Renal pelvis (tissue), 12 donors: ENCODE measurements at places on chromosomes 1 and 21. TPM values are rescaled to one million over a fixed set of nuclear protein-coding genes. Genes with fewer than 3 reads are reported as not detected.

DNA sequence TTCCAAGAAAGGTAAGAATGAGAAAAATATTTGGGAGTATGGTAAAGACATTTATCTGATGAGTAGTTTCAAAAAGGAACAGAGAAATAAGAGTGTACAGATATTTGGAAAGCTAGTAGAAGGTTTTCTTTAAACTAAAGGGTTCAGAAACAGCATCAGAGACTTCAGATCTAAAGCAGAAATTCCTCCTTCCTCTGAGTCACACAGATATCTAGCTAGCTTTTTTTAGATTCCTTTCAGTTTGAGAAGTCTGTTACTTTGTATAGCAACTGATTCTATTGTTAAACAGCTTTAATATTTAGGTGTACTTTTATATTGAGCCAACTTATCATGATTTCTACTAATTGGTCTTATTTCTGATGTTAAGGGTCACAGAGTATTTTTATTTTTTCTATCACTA lies 4.7 kb downstream of the AMY2B start:
- no peak for DNase-seq

- no peak for DNase-seq
These were observed 37.1 kb downstream of the CCN1 start for GRCh38 chr1:85617633-85618100.

DNA sequence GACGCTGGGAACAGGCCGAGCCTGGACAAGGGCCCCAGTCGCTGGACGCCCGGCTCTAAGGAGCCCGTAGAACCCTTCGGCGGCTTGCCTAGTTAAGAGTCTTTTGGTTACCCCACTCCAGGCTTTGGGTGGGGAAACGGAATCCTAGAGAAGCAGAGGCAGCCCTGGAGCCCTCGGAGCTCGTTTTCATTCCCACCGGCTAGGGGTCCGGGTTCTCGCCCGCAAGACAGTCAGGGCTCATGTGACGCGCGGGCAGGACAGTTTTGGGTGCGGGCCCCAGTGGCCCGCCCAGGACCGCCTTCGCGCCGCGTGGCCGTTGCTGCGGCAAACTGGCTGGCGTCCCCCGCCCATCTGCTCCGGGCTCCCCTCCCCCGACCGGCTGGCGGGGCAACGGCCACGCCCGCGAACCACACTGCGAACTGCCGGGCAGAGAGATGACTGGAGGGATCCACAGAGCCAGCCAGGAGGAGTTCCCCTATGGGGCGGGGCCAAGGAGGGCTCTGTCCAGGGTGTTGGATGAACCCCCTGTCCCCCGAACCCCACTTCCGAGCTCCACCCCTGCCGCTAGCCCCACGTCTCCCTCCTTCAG lies 829 bp upstream of the HES2 start:
- DNase-seq, result no peak

DNA sequence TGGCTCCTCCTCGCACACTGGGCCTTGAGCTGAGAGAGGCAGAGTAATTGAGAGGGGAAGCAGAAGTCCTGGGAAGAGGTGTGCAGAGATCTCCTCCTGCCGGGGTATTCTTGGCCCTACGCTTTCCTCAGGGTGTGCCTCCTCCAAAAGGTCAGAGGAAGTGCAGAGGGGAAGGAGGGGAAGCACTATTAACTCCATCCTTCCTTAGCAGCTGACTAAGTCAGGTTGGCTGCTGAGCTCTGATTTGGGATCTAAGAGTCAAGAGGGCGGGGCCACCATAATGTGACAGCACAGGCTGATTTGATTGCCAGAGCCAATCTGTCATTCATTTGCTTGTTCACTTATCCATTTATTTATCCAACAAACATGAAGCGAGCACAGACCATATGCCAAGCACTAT lies 12.3 kb downstream of the ATP2B4 start:
- DNase-seq, result no peak

GRCh38 chr1:116940814-116941599 lies 31.3 kb downstream of the PTGFRN start:
- no peak for DNase-seq

DNA sequence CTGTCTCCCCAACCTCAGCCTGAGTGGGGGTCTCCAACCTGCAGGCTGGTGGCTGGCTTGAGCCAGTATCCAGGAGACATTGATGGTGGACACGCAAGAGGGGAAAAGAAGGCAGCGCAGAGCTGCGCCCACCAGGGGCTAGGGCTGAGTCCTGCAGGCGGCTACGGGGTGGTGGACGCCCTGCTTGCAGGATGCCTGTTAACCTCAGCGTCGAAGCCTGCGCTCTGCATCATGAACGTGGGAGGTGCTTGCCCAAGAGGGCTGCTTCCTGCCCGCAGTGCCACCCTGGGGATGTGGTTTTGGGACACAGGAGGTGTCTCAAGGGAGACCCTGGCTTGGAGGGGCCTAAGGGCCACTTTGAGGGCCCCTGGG lies 11.6 kb downstream of the CFAP410 start:
- no peak for DNase-seq

DNA sequence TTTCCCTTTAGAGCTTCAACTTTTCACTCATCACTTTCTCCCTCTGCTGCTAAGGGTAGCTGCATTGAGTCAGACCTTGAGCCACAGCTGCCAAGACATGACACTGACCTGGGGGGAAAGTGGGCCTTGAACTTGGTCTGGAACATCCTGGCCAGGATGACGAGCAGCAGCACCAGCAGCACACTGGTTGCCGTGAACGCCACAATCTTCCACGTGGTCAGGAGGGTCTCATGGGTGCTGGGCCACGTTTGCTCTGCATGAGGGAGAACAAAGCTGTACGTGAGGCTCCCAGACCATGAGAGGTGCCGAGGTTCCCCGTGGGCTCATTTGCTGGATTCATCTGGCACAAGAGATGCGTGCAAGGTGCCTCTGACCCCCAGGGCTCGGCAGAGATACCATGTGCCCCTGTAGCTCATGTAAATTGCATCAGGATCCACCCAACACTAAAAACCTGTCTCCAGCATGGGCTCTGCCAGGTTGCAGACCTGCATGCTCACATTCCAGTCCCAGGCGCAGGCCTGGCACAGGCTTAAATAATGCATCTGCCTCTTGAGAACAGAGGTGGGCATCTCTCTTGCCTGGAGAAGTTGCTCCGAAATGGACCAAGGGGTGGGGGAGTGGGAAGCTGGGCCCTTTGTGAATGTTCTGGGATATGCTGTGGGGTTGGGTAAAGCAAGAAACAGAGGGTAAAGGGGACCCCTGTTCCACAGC lies 84.6 kb upstream of the TLR5 start:
- DNase-seq, result no peak

DNA sequence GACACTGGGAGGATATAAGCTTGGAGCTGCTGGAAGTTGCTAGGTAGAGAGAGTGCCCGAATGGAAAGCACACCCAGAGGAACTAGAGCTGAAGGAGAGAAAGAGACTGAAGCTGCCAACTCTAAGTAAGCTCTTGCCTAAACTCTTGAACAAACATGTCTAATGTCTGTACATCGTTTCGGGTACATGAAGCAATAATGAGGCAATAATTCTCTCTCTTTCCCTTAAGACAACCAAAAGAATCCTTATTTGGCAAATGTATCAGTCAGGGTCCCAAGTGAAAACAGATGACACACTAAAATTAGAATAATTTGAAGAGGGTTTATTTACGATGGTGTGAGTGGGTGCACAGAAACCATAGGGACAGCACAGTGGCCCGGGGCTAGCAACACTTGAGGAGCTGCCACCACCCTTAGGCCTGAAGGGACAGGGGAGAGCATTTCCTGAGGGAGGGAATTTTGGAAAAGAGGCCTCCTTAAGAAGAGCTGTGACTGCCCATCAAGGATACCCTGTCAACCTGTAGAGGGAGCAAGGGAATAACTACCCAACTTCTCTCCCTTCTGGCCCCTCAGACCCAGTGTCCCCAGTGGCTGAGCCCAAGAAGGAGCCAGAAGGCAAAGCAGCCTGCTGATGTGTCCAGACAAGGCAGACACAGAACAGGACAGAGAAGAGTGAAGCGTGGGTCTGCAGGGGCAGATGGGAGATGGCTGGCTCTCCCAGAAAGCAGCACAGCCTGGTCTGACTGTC lies 36.1 kb upstream of the KHDRBS1 start:
- no peak for DNase-seq

HFM1 gene
- 5.2 TPM for polyA plus RNA-seq

TCHHL1 gene
- polyA plus RNA-seq, result not detected

MAP1LC3C gene
- 1.2 TPM for polyA plus RNA-seq

GAS5 gene
- polyA plus RNA-seq, result 514 TPM
